ENCODE measurements at places on chromosomes 1 and 21.

- DNase-seq, result no peak
Measured at GRCh38 chr1:152188673-152189591, 29.9 kb upstream of the RPTN start.

- DNase-seq, result no peak
Measured at GRCh38 chr1:27001570-27002360, 8.3 kb downstream of the TRNP1 start.

GRCh38 chr1:245177071-245177900 lies 22.5 kb downstream of the KIF26B start:
- DNase-seq, result no peak

DNA sequence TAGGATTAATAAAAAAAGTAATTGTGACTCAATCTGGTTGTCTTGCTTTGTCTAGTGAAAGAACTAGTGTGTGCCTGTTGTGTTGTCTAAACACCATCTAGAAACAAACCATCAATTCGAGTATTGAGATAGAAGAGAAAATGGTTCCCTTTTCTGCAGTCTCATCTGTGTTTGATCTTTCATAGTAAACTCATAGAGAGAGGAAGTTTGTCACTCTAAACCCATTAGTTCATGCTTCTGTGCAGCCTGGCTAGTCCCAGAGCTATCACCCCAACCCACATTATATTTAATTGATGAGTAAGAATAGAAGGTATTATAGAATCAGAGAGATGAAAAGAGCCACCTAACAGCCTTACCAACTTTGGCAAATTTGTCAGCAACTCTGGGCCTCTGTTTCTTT lies 99.5 kb downstream of the TGFB2 start:
- DNase-seq, result no peak

DNA sequence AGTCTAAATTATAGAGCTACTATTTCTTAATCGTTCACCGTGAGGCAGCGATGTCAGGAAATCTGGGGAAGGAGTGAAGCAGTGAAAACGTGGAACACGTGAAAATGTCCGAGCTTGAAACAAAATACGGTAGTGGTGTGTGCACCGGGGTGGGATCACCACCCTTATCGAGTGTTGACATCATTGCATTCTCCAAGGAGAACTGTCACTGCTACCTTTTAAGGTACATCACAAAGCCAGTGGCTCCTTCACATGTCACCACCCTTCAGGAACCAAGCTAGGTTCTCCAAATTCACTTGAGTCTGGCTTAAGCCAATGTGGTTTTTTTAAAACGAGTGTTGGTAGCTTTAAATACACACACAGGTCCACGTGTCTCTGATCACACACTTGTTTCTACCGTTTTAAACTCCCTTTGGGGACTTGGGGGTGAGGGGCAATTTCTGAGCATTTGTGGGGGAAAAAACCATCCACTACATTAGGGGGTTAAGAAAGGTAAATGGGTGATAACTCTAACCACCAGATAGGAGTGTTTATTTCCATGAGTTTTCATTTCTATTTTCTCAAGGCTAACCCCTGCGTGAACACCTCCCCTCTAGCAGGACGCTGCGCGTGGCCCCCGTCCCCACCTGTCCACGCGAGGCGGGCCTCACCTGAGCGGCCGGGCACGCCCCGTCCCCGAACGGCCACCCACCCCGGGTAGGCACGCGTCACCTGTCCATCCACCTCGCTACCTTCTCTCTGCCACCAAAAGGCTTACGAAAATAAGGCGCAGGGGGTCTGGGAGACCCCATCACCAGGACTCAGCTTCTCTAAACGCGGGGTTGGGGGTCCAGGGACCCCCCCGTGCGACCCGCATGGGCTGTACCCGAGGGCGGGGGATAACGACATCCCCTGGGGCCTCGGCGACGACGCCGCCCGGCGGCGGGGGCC lies 978 bp downstream of the PRDM15 start:
- peak; percentile 22 for DNase-seq

GRCh38 chr1:160328184-160328583 lies 14.9 kb downstream of the COPA start:
- DNase-seq, result no peak

DNA sequence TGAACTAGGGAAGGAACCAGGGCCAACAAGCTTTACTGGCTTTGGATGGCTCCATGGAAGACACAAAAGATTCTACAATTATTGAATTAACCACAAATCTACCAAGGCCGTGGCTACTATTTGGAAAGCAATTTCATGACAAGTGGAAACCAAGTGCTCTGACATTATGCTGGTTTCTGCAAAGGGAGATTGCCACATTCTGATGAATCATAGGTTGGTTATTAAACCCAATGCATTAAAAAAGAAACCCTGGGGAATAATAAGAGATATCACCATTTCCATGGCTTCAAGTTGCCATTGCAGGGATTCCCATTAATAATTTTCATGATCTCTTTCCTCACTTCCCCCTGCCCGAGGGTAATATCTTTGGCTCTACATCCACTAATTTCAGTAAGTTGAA lies 359.2 kb upstream of the NCAM2 start:
- no peak for DNase-seq

DNA sequence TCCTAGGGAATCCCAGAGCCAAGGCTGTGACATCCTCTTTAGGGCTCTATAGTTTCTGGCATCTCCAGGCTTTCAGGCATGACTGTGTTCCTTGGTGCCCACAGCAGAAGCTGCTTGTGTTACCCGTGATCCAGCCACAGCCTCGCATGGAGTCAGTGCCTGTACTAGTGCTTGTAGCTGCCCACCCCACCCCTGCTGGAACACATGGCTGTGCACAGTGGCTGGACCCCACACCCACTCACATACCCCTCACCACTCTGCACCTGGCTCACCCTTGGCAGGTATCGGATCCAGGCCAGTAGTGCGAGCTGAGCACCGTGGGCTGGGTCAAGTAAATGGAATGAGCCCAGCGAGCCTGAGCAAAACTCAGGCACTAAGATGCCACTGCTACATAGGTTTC lies 934.7 kb upstream of the PRMT6 start:
- no peak for DNase-seq

DNA sequence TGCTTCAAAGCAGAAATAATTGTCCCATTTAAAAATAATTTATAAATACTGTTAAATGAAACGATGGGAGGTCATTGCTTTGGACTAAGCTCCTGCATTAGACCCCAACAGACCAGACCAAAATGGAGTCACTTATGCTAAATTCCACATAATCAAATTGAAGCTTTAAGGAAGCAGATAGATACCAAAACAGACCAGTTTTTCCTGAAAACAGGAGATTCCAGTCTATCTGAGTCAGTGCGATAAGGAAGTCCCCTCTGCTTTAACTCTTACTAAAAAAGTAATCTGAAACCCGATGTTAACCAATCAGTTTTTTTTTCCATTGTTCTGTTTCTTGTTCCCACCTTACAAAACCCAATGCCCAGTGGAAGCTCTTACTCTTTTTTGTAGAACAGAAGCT lies 16.2 kb upstream of the DNASE2B start:
- DNase-seq, result no peak

GRCh38 chr1:94953107-94953506 lies 26.2 kb upstream of the CNN3 start:
- DNase-seq, result no peak

GRCh38 chr1:173714759-173715537 lies at the start of gene KLHL20:
KLHL20 (plus strand) TSS chr1:173714981; CDS start chr1:173716044, 1,063 bp downstream.
- DNase-seq, result peak; percentile 81

GRCh38 chr1:114384922-114385321 lies 126.1 kb downstream of the TRIM33 start:
- DNase-seq, result no peak

DNA sequence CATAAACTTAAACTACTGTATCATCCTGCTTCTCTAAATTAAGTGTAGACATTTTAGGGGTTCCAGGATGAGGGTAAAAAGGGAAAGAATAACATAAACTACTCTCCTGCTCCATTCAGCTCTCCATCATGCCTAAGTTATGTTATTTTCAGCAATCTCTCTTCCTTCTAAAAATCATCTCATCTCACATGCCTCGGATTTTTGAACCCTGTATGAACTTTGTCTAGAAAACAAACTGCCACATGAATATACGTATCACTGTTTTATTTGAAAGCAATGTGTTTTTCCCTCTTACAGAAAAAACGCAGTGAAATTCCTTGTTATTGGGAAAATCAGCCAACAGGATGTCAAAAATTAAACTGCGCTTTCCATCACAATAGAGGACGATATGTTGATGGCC lies 32.6 kb downstream of the ZBED6 start:
- no peak for DNase-seq

DNA sequence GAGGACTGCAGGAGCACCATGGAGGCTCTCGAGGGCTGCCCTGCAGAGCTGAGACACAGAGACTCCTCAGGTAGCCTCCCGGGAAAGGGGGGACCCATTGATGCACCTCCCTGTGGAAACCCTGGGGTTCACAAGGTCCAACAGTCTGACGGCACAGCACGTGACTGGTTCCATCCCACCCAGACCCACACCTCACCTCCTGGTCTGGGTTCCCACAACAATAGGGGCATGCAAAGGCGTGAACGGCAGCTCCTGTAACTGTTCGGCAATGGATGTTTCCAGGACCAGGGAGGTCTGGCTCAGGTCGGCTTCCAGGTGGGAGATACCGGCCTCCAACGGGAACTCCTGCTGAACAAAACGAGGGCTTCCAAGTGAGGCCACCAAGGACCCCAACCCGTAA lies 86.8 kb downstream of the NPHP4 start:
- no peak for DNase-seq

DNA sequence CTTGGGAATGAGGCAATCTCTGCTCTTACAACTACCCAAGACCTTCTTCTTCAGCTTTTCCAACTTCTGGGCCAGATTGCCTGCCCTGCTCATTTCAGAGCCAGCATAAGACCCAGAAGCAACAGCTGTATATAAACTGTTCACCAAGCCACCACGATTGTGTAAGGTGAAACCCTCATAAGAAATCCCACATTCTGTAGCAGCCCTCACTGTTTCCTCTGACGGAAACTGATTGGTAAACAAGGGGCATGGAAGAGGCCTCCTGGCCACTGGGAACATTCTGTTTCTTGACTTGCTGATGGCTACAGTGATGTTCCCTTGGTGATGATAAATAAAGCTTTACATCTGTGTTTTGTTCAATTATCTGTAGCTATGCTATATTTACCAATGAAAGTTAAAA lies 39.7 kb upstream of the EXO1 start:
- DNase-seq, result no peak

DNA sequence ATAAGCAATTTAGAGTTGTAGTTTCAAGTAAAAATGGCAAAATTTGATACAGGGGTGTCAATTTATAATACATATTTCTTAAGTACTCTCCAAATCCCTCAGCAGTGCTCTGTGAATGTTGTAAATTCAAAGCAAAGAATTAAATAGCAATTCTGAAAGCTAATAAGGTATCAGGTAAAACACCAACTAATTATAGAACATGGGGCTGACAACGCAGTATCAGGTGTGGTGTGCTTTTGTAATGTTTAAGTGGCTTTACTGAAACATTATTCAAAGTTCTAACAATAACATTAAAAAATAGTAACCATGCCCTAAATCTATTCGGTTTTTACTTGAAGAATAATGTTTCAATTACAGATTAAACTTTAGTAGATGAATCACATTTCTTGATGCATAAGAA lies 1271.2 kb upstream of the ADGRL2 start:
- no peak for DNase-seq

DNA sequence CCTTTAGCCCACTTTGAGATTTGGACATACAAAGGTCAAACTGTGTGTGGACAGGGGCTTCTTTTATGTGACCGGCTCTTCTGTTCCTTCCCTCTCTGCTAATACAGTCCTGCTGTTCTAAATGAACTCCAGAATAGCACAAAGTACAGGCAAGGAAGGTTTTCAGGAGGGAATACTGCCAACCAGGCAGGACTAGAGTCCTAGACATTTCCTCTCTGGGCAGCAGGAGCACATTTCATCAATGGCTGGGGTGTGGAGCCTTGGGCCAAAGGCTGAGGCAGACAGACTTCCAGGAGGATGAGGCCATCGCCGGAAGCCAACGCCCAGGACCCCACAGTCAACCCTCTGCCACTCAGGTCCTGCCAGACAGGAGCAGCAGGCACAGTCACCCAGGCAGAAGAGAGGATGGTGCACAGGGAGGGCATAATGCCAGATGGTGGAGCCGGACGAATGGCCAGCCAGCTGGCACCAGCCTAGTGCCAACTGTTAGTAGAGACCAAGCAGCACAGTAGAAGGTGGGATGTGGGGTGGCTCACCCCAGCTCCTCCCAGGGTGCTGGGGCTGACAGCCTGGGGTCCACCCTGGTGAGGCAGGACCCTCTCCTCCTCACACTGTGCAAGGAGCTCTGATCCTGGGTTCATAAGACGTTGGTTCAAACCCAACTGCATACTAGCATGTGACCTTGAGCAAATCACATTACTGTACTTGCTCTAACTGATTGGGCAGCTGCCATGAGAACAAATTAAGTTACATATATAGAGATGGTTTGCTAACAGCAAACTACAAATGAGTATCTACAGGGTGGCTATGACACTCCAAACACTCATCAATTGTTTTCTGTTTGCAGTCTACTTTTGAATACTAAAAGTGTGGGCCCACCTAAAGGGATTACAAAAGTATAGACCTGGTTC lies 410.7 kb downstream of the SIPA1L2 start:
- DNase-seq, result no peak

- no peak for DNase-seq
Measured at GRCh38 chr1:24186993-24187790, at the start of gene IFNLR1. IFNLR1 (minus strand) TSS chr1:24187289; CDS start chr1:24187248, 41 bp downstream.

- peak; percentile 36 for DNase-seq
Measured at GRCh38 chr1:244361764-244362473, 89.8 kb downstream of the ADSS2 start.

GRCh38 chr21:24895885-24896734 lies 711.2 kb downstream of the MRPL39 start:
- peak; percentile 43 for DNase-seq

DNA sequence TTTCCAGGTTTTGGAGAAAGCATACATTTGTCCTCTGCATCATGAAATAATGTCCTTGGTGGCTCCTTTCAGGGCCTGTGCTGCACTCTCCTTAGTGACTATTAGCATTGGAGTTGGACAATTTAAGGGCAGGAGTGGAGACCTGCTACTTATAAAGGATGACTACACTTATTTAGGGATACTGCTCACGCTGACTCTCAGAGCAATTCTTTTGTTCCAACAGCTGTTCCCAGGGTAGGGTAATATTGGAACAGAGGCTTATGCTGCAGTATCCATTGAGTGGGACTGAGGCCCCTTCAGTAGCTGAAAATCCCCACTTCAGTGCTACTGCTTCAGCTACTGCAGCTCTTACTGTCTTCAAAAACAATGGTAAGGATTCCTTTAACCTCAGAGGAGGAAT lies 84.6 kb downstream of the GPR88 start:
- no peak for DNase-seq

DNA sequence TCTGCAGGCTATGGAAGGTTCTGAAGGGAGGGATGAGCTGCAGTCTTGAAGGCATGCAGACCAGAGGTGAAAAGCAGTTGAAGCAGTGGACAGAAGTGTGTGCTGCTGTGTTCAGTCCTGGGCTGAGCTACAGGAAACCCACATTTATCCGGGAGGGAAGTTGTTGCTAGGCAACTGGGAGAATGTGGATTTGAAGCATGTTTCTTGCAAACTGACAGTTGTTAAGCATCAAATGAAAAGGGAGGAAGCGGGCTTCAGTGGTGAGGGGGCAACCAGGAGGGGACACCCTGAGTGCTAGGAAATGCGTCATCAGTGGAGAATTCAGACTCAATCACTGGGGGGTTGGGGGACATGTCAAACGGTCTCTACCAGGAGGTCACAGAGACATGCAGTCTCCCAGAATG lies 28.7 kb downstream of the ABCA4 start:
- peak; percentile 71 for DNase-seq

GRCh38 chr1:145863282-145864018 lies 4.6 kb upstream of the PIAS3 start:
- no peak for DNase-seq

All from astrocyte of the cerebellum (primary cell).